HTR-8/SVneo (cell line): ENCODE measurements at places on chromosomes 5 and 9.

DNA sequence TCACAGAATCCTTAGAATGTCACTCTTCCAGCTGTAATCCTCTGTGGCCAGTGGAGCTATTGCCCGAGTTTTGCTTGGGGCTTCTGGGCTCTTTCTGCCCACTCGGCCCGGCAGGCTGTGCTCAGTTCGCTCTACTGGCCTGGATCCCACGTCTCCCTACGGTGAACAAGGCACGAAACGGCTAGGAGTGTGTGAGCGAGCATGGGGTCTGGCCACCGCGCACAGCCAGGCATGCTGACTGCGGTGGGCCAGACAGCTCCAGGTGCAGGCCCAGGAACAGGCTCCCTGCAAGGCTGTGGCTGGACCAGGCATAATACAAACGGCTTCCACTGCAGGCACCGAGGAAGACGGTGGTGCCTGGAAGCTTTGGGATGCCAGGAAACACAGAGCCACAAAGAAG lies 2035.5 kb upstream of the ACO1 start:
- DNase-seq = no peak

GRCh38 chr9:3908731-3909130 lies 382.9 kb upstream of the RFX3 start:
- no peak for DNase-seq

- no peak for DNase-seq
These were observed 297.8 kb downstream of the NPR3 start for GRCh38 chr5:33008751-33009418.

DNA sequence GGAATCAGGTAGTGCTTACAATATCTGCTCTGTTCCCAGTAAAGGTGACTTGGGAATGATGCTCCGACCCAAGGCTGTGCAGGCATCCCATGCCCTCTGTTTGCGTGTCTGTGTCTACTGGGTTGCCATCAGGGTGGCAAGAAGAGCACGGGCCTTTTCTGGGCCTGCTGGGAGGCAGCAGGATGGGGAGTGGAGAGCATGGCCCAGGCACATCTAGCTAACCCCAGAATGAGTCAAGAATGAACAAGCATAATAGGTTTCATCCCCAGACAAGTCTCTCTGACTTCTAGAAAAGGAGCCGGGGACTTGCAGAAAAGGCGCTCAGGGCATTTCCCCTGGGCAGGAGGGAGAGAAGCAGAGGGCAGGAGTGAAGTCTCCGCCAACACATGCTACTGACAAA lies 260.4 kb downstream of the IRX1 start:
- no peak for DNase-seq
